Frontal cortex (tissue), 4 donors: ENCODE measurements at places on chromosomes 11 and 22.
A peak's percentile ranks its signal among the peaks of the same experiment; 100 is the strongest.

GRCh38 chr22:37019309-37020191, at the start of the genes MPST and TST:
TSS of gene MPST (plus strand) at chr22:37019742. CDS start at chr22:37019837, 95 bp downstream.
TSS of gene TST (minus strand) at chr22:37019447. CDS start at chr22:37018732, 715 bp downstream.
- DNase-seq = peak; percentile 89

- no peak for DNase-seq
These were observed 1.5 kb upstream of the DEPDC5 start for GRCh38 chr22:31752096-31752847.

- DNase-seq = no peak
These were observed 8.7 kb downstream of the CD3E start for GRCh38 chr11:118313242-118313641.

DNA sequence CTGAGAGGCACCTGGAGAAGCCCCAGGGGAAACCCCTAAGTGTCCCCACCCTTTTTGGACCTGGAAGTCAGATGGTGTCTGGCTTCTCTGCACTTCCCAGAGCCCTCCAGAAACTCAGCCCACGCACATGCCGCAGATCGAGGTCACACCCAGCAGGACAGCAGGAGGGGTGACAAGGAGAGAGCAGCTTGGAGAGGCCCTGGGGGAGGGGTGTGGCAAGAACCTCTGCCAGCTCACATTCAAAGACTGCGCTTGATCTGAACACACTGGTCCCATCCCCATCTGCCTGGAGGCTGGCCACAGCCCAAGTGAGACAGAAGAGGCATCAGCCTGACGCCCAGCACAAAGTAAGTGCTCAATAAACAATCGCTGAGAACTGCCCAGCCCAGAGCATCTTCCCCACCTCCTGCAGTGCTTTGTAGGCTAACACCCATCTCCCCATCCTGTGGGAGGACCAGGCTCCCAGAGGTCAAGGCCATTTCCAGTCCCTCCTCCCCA, 21.4 kb downstream of the TMPRSS6 start:
- DNase-seq = no peak

DNA sequence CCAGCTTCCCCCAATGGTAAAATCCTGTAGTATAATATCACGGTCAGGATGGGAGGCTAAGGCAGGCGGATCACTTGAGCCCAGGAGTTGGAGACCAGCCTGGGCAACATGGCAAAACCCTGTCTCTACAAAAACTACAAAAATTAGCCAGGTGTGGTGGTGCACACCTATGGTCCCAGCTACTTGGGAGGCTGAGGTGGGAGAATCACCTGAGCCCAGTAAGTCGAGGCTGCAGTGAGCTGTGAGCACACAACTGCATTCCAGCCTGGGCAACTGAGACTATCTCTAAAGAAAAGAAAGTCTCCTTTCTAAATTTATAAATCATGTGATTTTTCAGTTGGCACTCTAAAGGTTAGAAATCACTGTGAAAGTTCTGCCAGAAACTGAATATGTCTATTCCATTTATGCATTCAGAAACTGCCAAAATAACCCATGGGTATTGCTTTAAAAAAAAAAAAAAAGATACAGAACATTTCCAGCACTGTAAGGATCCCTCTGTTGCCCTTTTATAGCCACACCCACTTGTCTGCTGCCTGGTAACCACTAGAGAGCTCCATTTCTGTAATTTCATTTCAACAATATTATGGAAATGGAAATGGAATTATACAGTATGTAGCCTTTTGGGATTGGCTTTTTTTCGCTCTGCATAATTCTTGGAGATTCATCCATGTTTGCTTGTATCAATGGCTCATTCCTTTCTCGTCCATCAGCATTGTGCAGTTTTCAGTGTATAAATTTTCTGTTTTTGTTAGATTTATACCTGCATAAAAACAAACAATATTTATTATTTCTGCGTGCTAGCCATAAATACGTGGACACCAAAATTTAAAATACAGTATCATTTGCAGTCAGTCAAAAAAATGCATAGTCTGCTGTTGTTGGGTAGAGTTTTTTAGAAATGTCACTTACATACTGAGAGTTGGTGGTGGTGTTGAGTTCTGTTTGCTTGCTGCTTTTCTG, 9.4 kb downstream of the CDC45 start:
- no peak for DNase-seq

DNA sequence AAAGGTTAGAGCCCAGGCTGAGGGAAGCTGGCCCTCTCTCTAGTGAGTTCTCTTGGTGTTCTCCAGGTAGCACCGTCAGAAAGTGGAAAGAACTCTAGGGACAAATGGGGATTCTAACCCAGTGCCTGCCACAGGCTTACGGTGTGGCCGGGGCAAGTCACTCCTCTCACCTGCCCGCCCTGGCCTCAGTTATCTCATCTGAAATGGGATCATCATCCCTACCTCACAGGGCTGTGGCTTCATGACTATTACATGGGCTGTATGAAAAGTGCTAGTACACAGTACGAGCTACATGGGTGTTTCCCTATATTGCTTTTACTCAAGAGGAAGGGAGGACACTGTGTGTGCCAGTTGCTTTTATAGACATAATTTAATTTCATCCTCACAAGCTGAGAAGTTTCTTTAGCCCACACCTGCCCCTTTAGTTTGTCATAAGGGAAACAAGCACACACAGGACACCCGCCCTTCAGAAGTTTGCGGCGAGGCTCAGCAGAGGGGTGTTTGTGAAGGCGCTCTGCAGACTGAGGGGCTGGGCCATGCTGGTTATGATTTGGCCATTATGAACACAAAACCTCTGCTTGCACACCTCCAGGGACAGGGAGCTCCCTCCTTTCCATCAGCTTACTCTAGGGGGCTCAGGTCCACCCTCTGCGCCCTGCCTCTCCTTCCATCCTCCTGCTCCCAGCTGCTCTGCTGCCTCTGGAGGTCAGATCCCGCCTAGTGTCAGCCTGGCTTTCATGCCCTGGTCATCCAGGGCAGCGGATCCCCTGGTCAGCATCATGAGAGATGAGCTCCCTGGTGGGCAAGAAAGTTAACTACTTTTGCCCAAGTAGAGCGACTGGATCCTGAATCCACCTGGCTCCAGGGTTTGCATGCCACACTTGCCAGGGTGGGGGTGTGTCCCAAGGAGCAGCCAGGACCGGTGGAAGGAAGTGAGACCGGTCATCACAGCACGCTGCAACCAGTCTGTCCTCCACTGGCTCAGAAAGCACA, 1.2 kb downstream of the KLHL35 start:
- DNase-seq = no peak

DNA sequence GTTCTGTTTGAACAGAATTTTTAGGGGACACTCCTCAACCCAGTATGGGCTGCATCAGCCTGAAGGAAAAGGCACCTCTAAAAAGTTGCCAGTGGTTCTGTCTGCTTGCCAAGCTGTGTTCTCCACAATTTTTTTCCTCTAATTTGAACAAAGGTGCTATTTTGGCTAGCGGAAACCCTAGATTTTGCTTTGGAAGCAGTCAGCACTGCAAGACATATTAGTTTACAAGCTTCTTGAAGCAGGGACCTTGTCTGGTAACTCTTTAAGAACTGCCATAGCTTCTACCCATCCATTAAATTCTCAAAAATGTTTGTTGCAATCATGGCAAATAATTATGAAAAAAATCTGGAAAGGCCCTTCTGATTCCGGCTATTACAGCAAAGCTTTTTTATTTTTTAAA, 75.6 kb upstream of the HEPHL1 start:
- no peak for DNase-seq
